ENCODE measurements at places on chromosomes 2 and 18.

DNA sequence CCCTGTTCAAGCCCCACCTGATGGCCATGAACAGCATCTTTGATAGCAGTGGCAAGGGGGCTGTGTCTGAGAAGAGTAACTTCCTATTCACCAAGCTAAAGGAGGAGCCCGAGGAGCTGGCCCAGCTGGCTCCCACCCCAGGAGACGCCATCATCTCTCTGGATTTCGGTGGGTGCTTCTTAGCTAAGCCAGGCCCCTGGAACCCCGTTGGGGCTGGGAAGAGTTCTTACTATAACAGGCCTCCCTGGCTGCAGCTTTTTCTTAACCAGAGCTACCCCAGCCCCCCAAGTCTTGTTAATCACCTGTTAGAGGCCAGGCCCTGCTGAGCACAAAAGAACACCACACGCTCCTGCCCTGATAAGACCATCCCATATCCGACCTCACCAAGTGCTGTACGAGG is 79.4 kb downstream of the EPAS1 start:
- DNase-seq: no peak

DNA sequence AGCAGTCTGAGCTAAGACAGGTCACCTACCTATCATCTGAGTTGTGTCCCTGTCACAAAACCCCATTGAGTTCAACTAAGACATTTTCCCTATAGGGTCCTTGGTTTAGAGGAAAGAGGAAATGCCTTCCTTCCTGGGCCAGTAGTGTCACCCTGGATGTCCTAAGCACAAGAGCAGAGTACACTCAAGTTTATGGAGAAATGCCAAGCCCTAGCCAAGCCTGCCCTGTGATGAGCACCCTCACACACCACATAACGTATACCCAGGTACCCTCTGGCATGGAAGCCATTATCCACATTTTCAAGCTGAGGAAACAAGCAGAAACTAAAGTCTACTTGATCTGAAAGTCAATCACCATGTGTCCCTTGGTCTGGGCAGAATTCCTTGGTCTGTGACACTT is 37.3 kb downstream of the SUCLG1 start:
- DNase-seq: no peak

DNA sequence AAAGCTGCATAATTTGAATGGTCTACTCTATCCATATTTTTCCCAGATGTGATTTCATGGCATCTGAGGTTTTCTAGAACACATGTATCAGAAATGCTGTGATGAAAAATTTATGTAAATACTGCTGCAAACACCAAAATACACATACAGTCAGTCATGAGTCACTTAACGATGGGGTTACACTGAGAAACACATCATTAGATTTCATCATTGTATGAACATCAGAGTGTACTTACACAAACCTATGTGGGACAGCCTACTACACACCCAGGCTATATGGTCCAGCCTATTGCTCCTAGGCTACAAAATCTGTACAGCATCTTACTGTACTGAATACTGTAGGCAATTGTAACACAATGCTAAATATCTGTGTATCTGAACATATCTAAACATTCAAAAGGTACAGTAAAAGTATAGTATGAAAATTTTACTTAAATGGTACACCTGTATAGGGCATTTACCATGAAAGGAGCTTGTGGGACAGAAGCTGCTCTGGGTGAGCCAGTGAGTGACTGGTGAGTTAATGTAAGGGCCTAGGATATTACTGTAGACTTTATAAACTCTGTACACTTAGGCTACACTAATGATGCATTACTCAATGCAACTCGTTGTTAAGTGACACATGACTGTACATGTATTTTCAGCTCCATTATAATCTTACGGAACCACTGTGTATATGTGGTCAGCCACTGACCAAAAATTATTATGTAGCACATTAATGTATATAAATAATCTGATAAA is 33.5 kb downstream of the PNO1 start:
- DNase-seq: no peak

GRCh38 chr2:21910832-21911507 is 787.2 kb downstream of the TDRD15 start:
- DNase-seq: no peak

DNA sequence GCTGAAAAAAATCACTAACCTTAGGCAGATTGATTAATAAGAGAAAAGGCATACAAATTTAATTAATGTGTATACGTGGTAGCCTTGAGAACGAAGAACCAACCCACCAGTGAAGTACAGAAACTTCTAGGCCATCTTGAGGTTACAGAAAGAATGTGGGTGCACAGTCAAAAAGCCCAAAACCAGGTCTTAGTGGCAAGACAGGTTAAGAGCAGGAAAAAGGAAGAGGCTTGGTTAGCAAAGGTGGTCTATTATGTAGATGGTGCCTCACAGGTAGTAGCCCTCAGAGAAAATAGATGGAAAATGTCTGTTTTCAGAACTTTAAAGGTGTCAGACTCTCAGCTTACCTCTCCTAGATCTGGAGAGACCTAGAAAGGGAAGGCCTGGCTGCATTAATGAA is 22.0 kb upstream of the SLC35G4 start:
- no peak for DNase-seq

DNA sequence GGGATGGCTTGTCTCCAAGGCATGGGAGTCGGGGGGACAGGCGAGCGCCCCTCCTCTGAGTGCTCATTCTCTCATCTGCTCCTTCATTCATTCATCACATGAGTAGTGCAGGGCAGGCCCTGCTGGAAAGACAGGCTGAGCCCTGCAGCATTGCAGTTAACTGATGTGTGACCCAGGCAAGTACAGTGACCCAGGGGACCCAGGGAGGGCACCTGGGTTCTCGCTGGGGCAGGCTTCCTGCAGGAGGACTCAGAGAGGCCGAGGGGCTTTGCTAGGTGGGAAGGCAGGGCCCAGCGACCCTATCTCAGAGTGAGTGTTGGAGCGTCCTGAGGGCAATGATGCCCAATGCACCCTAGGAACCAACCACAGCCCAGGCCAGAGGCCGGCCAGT is 30.6 kb downstream of the HJURP start:
- no peak for DNase-seq

GRCh38 chr2:62884514-62884913 is 166.1 kb upstream of the OTX1 start:
- peak; percentile 17 for DNase-seq

GRCh38 chr2:7269106-7269643 is 352.0 kb downstream of the RNF144A start:
- no peak for DNase-seq

DNA sequence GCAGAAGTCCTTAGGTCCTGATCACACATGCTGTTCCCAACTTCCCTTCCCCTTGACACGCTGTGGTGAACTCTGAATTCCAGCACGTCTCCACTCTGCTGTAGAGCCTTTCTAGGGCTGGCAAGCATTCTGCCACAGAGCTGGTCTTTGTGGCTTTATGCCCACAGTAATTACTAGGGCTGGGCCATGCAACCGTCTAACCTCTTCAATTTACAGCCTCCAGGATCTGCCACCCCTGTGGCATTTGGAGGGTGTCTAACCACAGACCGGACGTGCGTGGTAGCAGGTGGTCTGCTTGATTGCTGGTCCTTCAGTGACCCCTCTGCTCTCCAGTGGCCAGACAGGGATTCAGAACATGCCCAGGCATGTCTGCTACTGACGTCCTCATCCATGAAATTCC is 43.1 kb upstream of the TGFA start:
- peak; percentile 53 for DNase-seq

DNA sequence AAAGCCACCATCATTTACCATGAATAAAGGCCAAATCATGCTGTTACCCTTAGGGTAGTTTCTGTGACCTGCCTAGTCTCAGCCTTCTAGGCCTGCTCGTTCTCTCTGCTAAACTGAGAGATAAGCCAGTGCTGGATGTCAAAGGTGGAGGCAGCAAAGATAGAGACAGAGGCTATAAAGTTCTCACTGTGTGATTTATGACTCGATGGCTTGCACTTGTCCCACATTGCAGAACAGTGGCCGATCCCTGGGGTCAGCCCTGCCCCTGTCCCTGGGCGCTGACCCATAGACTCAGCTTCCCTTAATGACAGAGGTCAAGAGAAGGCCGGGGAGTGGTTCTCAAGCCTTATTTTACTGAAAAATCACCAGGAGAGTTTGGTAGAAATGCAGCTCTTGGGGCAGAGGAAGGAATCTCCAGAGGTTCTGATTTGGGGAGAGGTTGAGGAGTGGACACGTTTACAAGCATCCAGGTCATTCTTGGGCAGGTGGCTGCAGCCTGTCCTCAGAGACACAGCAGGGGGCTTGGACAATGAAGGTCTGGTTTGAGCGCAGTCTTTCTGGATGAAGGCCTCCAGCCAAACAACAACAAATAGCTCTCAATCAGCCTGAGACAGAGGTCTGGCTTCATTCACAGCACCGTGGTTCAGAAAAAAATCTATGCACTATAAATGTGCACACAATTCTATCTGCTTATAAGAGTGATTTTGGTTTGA is 143.5 kb downstream of the ACKR3 start:
- DNase-seq: no peak

DNA sequence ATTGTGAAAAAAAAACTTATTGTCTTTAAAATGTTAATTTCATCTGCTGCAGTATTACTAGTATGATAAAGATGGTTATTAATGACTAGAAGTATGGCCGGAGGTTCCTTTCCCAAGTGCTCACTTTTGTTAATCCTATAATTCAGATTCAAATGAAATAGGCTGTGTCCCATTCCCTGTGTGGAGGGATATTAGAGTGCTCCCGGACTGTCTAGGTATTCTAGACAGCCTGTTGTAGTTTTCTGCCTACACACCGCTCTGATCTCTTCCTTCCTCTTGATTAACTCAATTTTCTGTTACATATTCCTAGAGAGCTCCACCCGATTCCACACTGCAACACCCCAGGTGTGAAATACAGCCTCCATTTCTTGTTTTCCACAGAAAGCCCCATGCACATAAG is 15.4 kb upstream of the DSC3 start:
- DNase-seq: no peak

GRCh38 chr2:241417626-241418025 is 61.5 kb downstream of the FARP2 start:
- no peak for DNase-seq

DNA sequence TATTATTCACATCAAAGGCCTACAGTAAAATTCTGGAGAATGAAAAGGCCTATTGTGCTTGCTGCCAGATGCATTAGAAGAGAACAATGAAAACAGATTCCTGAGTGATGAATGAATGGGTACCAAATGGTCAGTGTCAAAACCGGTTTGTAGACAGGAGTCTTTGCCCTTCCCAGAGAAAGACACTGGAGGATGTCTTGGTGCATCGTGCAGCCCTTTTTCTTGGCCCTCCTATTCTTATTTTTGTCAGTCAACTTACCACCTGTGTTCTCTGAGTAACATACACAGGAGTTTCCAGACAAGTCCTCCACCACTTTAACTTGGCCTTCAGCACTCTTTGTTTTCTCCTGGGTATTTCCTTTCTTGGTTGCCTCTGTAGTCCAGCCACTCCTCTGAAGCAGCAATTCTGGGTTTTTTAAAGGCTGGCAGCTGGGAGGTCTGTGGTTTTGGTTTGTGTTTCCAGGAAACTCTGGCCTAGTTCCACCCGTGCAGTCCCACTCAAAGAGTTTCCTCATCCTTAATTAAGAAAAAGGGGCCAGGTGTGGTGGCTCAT is 29.4 kb downstream of the PSTPIP2 start:
- DNase-seq: peak; percentile 85

DNA sequence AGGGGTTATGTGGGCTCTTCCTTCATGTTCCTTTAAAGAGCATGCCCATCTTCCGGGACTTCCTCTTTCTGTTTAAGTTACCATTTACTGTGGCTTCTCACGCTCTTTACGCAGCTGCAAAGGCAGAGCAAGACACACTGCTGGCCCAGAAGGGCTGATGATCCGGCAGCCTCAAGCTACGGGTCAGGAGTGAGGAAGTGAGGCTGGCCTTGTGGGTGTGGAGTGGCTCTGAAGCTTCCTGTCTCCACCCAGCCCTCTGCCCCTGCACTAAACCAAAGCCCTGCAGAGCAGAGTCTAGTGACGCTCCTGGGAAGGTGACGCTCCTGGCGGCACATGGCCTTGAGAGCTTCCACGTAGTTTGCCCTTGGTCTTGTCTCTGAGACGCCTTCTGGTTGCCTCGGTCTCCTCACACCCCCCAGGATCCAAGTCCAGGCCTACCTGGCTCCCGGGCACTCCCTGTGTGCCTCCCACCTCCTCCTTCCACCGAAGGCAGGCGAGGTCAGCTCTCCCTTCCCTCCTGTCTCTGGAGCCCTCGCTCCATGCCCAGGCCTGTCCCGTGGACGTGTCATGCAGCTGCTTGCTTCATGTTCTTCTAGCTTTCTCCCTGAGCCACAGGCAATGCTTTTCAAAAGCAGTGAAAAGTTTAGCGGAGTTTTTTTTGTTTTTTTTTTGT is 50.3 kb downstream of the ARL4C start:
- peak; percentile 92 for DNase-seq

DNA sequence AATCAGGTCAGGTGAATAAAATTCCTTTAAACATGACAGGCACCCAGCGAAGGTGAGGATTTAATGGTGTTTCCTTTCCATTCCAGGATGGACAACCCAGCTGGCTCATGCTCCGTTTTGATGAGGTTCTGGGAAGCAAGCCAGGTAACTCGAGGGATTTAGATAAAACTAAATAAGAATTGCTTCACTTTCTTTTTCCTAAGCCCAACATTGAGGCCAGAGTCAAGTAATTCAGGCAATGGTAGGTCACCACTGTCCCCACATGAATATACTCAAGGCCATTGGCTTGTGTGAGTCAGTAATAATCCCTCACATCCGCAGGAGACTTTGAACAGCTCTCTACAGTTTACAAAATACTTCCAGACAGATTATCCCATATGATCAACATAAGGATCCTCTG is 16.2 kb upstream of the LRATD1 start:
- DNase-seq: no peak

DNA sequence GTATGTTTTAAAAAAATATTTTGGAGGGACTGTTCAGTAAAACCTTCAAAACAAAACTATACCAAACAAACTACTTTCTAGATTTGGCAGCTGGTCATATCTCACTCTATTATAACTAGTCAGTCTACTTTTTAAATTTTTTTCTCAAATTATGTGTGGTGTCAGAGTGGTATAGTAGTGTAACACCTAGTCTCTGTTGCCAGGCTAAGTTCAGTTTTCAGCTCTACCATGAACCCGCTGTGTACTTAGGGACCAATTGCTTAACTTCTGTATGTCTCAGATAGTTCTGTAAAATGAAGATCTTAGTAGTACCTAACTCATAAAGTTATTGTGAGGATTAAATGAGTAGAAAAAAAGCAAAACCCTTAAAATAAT is 54.3 kb downstream of the GPD2 start:
- no peak for DNase-seq

DNA sequence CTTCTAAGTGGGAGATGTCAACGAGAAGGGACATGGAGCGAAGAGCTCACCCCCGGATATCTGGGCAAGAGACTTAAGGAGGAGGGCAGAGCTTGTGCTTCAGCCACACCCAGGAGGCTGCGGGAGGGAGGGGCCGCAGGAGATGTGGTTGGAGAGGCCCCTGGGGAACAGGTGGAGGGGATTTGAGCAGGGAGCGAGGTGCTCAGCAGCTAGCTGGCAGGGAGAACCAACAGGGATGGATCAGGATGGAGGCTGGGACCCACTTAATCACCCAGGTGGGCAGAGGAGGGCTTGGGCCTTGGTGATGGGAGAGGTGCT is 78.3 kb downstream of the MBP start:
- DNase-seq: peak; percentile 68

GRCh38 chr2:122864728-122865127 is 1109.3 kb downstream of the TSN start:
- DNase-seq: no peak

GRCh38 chr2:241629762-241630435 is 7.1 kb downstream of the THAP4 start:
- no peak for DNase-seq

Data from hematopoietic multipotent progenitor cell treated with erythropoietin and hydrocortisone succinate and interleukin-3 and kit ligand, for 4 days (in vitro differentiated cells).